ENCODE measurements at places on chromosomes 3 and 15.

DNA sequence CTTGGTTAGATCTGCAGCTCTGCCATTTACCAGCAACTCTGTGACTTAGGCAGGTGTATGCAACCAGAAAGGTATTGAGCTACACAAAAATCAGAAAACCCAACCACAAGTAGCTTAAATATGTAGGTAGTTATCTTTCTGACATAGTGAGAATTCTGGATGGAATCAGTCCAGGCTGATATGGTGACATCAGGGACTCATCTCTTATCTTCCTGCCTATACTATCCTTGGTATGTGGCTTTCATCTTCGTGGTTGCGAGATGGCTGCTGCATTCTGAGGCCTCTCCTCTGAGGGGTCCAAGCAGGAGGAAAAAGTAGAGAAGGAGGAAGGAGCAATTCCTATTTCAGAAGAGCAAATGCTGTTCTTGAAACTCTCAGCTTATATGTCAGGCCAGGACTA lies 40.0 kb downstream of the CTDSPL start:
- DNase-seq, result no peak

DNA sequence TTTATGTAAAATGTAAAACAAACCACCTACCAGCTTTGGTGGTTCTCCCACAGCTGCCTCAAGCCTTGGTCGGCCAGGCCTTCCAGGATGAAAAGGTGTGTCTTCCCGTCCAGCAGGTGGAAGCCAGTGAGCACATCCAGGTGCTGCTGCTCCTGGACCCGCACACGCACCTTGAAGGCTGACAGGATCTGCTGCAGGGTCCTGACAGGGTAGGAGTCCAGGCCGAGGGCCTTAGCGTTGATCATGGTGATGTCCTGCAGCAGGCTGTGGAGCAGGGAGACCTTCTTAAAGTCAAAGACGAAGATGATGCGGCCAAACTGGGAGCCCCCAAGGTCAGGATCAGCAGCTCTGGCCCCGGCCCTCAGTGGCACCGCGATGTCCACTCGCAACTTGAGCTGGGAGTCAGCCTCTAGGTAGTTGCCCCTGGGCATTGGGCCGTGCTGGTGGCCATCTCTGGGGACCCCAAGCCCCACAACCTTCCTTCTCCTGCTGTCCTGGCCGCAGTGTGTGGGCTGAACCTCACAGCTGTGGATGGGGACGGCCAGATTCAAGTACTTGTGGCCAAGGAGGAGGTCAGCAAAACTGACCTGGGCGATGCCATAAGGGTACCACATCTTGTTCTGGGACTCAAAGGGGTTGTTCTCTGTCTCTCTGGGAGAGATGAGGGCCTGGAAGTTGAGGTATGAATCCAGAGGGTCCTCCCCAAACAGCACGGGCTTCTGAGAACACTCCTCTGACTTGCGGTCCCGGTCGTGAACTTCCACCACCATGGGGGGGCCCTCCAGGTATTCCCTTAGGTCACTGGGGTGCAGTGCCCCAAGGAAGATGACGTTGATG lies 48.6 kb downstream of the CFAP92 start:
- no peak for DNase-seq

GRCh38 chr15:61524545-61524944 lies 295.4 kb upstream of the RORA start:
- DNase-seq, result no peak

- DNase-seq, result no peak
These were observed 1534.6 kb downstream of the SI start for GRCh38 chr3:163543662-163544061.

- DNase-seq, result peak; percentile 97
These were observed 43.6 kb upstream of the CTSH start for GRCh38 chr15:78988361-78988911.

DNA sequence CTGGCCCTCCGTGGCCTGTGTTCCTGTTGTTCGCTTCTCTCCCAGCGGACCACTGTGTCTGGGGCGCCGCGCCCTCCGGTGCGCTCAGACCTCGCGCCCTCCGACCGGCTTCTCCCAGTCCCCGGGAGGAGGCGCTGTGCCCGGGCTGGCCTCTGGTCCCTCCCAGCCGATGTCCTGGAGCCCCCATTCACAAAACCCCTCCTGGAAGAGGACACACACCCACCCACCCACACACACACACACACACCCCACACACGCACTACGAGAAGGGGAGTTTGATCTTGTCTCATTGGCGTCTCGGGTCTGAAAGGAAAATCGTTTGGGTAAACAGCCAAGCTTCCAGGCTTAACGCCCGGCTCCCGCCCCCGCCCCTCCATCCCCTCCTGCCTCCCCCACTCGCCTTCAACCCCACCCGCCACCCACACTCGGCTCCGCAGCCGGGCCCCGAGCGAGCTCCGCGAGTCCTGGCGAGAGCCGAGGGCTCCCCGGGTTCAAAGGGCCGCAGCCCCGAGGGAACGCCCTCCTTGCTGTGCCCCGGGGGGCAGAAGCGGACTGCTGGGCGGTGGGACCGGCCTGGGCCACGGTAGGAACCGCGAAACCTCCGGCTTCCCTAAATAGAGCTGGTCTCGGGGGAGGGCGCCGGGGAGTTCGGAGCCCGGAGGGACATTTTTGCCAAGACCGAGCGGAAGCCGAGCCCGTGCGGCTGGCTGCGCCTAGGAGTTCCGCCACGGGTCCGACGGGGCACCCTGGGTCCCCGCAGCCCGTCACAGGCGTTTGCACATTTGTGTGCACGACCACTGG lies 23.6 kb downstream of the NR2F2 start:
- no peak for DNase-seq

- DNase-seq, result no peak
These were observed 425.2 kb upstream of the TBL1XR1 start for GRCh38 chr3:177622520-177622919.

DNA sequence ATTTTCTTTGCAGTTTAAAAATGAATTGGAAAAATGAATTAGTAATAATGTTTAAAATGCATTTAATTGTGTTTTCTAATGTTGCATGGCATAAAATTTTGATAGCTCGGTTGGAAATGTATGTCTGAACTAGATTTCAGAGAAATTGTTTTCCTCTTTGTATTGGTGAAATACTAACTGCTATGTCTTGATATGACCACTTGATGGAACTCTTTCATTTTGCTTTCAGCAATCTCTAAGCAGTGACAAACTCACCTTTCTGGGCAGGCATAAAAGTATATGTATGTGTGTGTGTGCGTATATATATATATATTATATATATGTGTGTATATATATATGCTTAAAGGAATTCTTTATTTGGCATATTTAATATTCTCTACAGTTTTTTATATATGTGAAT lies 239.3 kb upstream of the ZNF717 start:
- DNase-seq, result no peak

GRCh38 chr3:31534065-31534425 lies 1.3 kb downstream of the STT3B start:
- DNase-seq, result no peak
